ENCODE measurements at places on chromosomes 11 and 22.

- DNase-seq: no peak
Observed at GRCh38 chr11:20444535-20444934, 57.0 kb downstream of the PRMT3 start.

GRCh38 chr11:68202165-68202564, 10.9 kb downstream of the KMT5B start:
- no peak for DNase-seq

DNA sequence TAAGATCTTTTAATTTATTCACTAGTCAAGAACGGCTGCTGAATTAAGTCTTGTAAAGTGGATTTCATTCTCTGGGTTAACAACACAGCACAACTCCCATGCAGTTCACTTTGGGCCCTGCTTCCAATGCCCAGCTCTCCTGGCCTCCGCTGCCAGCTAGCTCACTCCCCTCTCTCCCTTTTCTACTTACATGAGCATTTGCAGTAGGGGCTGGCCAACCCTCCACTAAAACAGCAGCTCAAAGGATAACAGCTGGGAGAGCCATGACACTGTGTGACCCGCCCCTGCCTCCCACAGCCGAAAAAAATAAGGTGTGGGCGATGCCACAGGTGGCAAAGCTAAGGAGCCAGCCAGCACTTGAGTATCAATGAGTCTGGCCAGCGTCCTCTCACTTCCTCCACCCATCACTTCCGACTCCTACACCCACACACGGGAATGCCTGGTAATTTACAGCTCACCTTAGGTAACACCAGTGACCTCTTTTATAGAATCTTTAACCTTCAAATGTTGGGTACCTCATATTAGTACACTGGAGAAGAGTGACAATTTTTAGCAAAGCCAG, 56.8 kb downstream of the DGCR2 start:
- no peak for DNase-seq

GRCh38 chr11:45063669-45064068, 82.8 kb upstream of the PRDM11 start:
- no peak for DNase-seq

GRCh38 chr11:69748637-69749036, 26.5 kb downstream of the FGF4 start:
- no peak for DNase-seq

GRCh38 chr11:119728211-119728626, 781 bp downstream of the NECTIN1 start:
- DNase-seq: peak; percentile 41

GRCh38 chr11:16001899-16002426, 354.4 kb downstream of the SOX6 start:
- no peak for DNase-seq

- DNase-seq: no peak
Observed at GRCh38 chr11:117075186-117075585, 23.0 kb downstream of the SIK3 start.

- DNase-seq: no peak
Observed at GRCh38 chr11:95066716-95067038, at the start of gene SRSF8. Gene SRSF8, plus strand, starts transcription at chr11:95066919. Its CDS starts 308 bp downstream, at chr11:95067227.

All from femur (tissue), 1 donor.